ENCODE measurements at places on chromosomes 7 and 10.

- peaks cover 60% of the 10 kb centered on the region for H3K27me3 ChIP-seq
- no peak overlapping the region for H3K27ac ChIP-seq
- H3K4me1 ChIP-seq = peaks cover 10% of the 10 kb centered on the region
- H3K36me3 ChIP-seq = no peaks in the 10 kb centered on the region
- no peak overlapping the region for H3K4me3 ChIP-seq
- DNase-seq = no peak
Measured at GRCh38 chr10:24213266-24213665, 4.3 kb downstream of the KIAA1217 start.

GRCh38 chr7:51307651-51308210 lies 8.9 kb downstream of the COBL start:
- no peaks in the 10 kb centered on the region for H3K36me3 ChIP-seq
- no peak for DNase-seq
- no peak overlapping the region for H3K4me3 ChIP-seq
- peaks cover 8% of the 10 kb centered on the region for H3K27me3 ChIP-seq
- H3K4me1 ChIP-seq = no peaks in the 10 kb centered on the region

- peaks cover 25% of the 10 kb centered on the region for H3K4me1 ChIP-seq
- no peak for DNase-seq
- H3K4me3 ChIP-seq = no peak overlapping the region
- no peak overlapping the region for H3K27ac ChIP-seq
Measured at GRCh38 chr7:139585042-139585441, 61.6 kb downstream of the CLEC2L start.

GRCh38 chr7:152341914-152342236 lies 93.9 kb downstream of the KMT2C start:
- peaks cover 26% of the 10 kb centered on the region for H3K36me3 ChIP-seq
- no peak overlapping the region for H3K27ac ChIP-seq
- DNase-seq = no peak

GRCh38 chr7:107884066-107884818 lies 6.7 kb upstream of the DLD start:
- peaks cover 3% of the 10 kb centered on the region for H3K4me1 ChIP-seq
- DNase-seq = no peak
- H3K27me3 ChIP-seq = peaks cover 4% of the 10 kb centered on the region
- H3K27ac ChIP-seq = no peak overlapping the region

- peaks cover 22% of the 10 kb centered on the region for H3K4me1 ChIP-seq
- H3K36me3 ChIP-seq = peaks cover 87% of the 10 kb centered on the region
- H3K27ac ChIP-seq = no peak overlapping the region
- DNase-seq = no peak
- no peak overlapping the region for H3K4me3 ChIP-seq
- H3K27me3 ChIP-seq = no peaks in the 10 kb centered on the region
Measured at GRCh38 chr7:149205690-149206381, 10.5 kb downstream of the ZNF282 start.

- no peaks in the 10 kb centered on the region for H3K27me3 ChIP-seq
- H3K4me1 ChIP-seq = peaks cover 7% of the 10 kb centered on the region
- no peaks in the 10 kb centered on the region for H3K36me3 ChIP-seq
- peak; percentile 23 for DNase-seq
- peak overlapping the region; percentile 30 for H3K4me3 ChIP-seq
Measured at GRCh38 chr10:50636618-50637579, 13.1 kb upstream of the SGMS1 start.

All from naive thymus-derived CD8-positive, alpha-beta T cell (primary cell).